ENCODE measurements at places on chromosomes 6 and 20.

DNA sequence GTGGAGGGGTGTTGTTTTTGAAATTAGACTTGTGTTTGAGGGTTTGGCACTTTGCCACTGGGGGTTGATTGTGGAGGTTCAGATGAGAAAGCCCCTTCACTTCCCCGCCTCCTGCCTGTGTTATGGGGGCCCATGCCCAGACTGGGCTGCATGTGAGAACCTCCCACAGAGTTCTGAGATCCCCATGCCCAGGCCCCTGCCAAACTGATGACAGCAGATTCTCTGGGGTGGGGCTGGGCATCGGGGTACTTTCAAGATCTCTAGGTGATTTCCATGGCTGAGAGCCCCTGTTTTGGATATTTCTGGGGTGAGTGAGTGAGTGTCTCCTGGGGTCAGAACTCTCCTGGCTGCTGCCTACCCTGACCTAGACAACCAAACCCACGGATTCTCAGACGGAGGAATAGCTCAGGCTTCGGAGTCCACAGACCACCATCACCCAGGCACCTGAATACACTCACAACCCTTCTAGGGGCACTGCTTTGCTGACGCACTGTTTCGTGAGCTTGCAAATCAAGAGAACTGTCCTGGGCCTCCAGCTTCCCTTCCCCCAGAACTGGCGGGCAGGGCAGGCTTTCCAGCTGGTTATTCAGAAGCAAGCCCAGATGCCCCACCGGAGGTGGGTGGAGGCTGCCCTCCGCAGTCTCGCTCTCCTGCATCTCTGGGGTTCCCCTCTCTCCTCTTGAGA lies 6.3 kb downstream of the BCAS1 start:
- DNase-seq = no peak

GRCh38 chr20:61526907-61527306 lies 274.8 kb downstream of the CDH4 start:
- DNase-seq = no peak

GRCh38 chr6:14660806-14661579 lies 543.4 kb downstream of the CD83 start:
- peak; percentile 71 for DNase-seq

- no peak for DNase-seq
Observed at GRCh38 chr6:45470131-45470738, 92.5 kb upstream of the SUPT3H start.

DNA sequence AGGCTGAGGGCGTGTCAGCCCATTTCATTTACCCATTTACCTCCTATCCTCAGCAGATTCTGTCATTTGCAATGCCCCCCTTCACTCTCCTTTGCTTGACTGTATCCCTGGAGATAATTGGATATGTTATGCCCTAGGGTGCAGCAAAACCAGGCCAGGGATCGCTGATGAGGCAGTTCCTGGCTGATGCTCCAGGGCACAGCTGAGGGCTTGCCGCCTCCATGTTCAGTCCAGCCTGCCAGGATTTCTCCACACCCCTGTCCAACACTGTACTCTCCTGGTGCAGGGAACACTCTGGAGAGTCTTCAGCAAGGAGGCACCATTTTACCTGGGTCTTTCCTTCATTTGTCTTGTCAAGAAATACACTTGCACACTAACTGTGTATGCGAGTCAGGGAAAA lies 532.1 kb upstream of the CHD6 start:
- no peak for DNase-seq

DNA sequence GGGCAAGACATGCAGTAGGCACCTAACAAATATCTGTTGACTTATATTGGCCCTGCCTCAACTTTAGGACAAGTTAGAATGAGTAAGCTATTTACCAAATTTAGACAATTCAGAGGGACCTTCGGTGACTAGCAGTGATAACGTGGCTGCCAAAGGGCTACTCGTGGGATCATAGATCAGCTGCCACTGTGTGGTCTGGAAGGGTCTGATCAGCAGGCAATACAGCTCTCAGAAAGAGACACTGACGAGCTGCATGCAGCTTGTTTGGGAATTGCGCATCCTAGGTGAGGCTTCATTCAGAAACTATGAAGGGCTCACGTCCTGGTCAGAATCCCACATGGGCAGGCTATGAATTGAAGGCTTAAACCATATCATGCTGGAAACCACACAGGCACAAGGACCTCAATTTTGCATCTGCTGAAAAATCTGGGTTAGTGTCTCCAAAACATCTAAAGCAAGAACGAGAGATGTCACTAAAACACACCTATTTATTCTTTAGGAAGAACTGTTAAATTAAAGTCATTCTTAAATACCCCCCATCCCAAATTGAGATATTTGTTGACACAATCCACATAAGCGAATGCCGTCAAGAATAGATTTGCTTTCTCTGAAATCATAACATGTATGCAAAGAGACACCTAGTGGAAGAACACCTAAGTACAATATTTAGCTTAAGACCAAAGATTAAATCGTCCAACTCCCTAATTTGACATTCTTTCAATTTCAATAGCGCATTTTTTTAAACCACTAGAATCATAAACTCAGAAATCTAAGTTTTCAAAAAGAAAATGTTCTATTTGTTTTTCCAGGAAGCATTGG lies 79.6 kb downstream of the IPCEF1 start:
- peak; percentile 34 for DNase-seq

- DNase-seq = no peak
Observed at GRCh38 chr20:3041854-3042409, 1.5 kb upstream of the GNRH2 start.

DNA sequence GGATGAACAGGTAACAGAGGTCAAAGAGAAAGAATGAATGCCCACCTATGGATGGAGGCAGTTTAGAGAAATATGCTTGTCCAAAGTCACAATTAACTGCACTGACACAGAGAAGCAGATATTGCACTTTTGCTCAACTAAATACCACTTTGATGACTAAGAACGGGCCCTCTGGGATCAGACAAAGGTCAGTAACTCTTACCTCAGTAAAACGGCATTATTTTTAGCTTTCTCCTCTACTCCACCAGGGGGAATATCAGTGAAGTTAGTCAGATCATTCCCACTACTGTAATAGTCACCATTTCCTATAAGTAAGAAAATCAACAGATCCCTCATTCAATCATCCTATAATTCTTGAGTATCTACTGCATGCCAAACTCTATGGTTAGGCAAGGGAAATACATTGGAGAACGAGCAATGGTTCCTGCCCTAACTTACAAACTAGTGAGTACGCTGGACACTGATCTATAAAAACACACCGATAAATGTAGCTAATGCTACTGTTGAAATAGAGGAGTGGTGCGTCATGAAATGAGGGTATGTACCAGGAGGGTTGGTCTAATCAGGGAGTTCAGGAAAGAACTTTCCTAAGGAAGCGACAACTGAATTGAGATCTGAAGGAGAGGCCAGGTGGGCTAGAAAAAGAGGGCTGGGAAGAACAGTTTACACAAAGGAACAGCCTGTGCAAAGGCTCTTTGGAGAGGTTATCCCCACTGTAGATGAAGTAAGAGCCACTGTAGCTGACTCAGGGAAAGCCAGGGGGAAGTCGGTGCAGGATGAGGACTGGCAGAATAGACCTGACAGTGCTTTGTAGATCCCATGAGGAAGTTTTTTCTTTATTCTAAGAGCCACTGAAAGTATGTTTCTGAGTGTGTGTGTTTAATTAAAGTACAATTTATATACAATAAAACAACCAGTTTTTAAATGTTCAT lies 9.2 kb downstream of the ECI2 start:
- no peak for DNase-seq

- no peak for DNase-seq
Observed at GRCh38 chr6:132147530-132148011, 196.4 kb upstream of the CCN2 start.

DNA sequence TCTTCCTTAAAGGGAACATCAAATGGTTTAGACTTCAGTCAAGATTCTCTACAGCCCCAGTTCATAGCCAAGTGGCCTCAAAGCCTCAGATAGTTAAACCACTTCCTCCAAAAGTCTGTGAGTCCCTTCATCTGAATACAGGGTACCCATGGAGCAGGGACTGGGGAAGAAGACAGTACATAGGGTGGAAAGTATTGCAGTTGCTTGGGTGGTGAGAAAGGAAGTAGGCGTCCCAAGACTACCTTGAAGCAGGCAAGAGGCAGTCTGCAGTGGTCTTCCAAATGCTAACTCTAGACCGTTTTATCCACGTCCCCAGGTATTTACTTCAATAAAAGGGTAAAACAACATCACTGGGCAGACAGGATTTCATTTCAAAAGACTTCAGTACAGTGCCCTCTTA lies 2.0 kb downstream of the FYN start:
- no peak for DNase-seq

GRCh38 chr6:35719830-35720733 lies 16.8 kb upstream of the ARMC12 start:
- DNase-seq = no peak

GRCh38 chr6:54041239-54041638 lies 70.0 kb upstream of the MLIP start:
- no peak for DNase-seq

DNA sequence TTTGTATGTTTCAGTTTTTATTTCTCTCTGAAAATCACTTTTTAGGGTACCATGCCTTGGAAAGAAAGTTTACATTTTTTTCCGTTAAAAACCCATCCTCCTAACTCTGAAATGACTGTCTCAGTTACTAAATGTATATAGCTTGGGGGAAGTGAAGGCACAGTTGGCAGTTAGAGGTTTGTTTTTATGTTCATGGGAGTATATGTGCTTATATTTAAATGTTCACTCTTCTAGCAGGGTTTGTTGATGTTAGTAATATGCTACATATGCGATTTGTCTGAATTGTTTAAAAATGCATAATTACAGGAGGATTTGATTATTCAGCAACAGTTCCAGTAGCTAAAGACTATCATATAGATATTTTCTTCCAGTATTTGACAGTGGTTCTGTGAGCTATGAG lies 31.1 kb downstream of the CDKAL1 start:
- no peak for DNase-seq

- DNase-seq = no peak
Observed at GRCh38 chr6:116648156-116648555, 20.4 kb downstream of the ZUP1 start.

DNA sequence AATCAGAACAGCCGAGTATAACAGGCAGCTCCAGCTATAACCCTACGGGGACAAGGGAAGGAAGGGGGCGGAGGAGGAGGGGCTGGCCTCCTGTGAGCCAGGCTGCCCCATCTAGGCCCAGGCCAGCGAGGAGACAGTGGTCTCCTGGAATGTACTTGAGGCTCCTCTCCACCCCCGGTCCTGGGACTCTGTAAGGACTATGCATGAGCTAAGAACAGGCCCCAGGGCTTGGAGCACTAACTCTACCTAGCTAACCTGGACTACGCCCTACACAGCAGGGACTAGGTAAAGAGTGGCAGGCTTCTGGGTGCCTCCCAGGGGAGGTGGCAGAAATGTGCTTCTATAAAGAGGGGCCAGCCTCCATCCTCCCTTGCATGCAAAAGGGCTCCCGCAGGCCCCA lies 8.9 kb downstream of the KCNK15 start:
- DNase-seq = no peak

- DNase-seq = no peak
Observed at GRCh38 chr20:49687595-49688567, 25.8 kb downstream of the B4GALT5 start.

DNA sequence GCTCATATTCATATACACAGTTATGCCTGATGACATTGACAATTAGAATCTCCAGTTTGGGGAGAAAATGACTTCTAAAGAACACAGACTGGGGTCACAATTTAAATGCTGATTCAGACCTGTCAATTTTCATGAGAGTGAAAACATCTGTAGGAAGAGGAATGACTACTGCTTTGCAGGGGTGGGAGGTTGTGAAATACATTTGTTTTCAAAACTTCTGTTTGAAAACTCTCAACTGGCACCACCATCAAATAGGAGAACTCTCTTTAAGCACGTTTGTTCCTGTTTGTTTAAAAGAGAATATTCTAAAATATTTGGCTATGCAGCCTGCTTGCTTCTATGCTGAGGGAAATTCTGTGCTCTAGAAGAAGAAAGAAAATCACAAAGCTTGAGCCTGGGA lies 50.8 kb upstream of the ADGRF5 start:
- DNase-seq = no peak

DNA sequence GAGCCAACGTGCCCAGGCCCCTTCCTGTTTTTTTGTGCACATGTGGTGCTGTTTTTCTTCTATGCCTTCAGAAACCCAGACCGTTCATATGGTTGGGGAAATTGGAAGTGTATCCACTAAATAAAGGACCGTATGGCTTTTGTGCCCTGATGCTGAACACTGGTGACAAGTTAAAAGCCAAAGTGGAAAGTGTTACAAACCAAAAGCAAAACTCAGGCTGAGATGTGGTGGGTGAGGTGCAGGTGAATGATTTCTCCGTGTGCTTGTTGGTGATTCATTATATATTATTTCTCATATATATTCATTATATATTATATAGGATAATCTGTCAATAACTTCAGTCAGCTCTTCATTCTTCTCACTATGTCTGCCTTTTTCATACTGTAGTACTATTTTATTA lies 148.6 kb downstream of the SOBP start:
- no peak for DNase-seq

DNA sequence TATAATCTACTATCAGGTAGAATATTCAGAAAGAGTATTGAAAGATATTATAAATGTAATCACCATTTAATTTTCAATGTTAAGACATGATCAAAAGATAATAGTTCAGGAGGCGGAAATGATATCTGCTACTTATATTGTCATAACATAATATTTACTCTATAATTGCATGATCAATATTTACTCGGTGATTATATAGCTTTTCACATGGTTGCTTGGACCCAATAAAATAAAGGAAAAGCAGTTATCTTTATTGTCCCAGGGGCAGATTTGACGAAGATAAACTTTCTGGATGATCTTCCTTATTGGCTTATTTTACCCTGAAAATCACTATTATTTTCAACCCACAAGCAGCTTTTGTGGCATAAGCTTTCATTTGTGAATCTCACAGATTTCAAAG lies 350.4 kb downstream of the HACE1 start:
- no peak for DNase-seq

- no peak for DNase-seq
Observed at GRCh38 chr20:1567392-1568162, 10.1 kb upstream of the SIRPD start.

DNA sequence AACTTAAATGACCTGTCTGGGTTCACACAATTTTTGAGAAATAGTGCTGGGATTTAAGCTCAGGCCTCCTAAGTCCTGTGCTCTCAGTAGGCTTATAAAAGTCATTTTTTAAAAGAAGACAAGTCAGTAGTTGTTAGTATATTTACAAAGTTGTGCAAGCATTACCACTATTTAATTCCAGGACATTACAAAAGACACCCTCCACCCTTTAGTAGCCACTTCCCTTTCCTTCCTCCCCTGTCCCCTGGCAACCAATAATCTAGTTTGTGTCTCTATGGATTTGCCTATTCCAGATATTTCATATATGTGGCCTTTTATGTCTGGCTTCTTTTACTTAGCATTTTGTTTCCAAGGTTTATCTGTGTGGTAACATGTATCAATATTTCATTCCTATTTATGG lies 37.6 kb downstream of the HMGN3 start:
- DNase-seq = no peak

GRCh38 chr6:34241351-34242215 lies 4.9 kb downstream of the HMGA1 start:
- no peak for DNase-seq

DNA sequence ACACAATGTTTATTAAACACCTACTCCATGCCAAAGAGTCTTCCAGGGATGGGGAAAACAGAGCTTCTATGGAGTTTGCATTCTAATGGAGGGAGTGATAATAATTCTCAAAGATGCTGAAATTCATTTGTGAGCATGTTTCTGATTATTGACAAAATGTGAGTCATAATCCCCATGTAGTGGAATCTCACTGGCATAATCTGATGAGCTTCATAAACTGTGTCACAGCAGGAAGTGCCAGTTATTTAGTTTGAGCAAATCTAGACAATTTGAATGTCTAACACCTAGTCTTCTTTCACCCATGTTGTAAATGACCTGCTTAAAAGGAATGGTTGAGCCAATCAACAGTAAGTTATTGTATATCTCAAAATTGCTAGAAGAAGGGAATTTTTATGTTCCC lies 95.1 kb downstream of the KCNQ5 start:
- DNase-seq = no peak

Measured in MM.1S (cell line).